Fibroblast of skin of back (primary cell): ENCODE measurements at places on chromosomes 7 and 10.

DNA sequence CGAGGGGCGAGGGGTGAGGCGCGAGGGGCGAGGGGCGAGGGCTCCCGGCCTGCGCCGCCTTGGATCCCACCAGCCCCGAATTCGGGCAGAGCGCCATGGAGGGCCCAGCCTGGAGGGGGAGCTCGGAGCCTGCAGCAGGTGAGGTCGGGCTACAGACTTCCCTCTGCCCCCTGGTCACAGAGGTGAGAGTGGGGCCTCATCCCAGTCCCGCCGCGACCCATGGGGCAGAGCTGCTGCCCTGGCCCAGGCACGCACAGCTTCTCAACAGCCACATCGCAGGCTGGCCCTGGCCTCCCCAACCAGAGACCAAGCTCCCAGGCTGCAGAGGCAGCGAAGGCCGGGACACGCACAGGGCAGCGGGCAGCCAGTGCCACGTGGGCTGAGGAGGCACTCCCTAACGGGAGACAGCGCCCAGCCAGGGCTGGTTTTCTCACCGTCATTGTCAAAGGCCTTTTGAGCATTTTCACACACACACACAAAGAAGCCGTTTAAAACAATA lies 191.8 kb downstream of the PTPRN2 start:
- DNase-seq, result peak; percentile 5

- DNase-seq, result peak; percentile 43
Measured at GRCh38 chr10:88986549-88987242, 3.9 kb upstream of the FAS start.

- DNase-seq, result no peak
Measured at GRCh38 chr7:44712012-44712411, 36.6 kb upstream of the ZMIZ2 start.

DNA sequence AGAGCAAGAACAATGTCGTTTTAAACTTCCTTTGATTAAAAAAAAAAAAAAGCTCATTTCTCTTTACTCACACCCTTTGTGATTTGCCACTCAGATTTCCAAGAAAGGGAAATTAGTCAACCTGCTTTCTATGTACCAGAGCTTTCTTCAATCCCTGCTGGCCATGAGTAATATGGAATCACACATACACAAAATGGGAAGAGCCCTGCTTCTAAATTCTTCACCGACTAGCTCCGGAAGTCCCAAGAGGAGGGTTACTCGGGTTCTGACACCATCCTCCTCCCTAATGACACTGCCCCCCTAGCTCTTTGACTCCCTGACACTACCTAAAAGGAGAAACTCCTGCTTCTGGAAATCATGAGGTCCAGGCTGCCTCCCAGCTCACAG lies 81.8 kb upstream of the SFMBT2 start:
- no peak for DNase-seq

GRCh38 chr10:52437205-52437646 lies 123.1 kb downstream of the DKK1 start:
- peak; percentile 15 for DNase-seq

GRCh38 chr10:103568505-103568904 lies 75.0 kb downstream of the NEURL1 start:
- no peak for DNase-seq

- DNase-seq, result no peak
Measured at GRCh38 chr10:31789555-31789954, 139.1 kb downstream of the ARHGAP12 start.

- DNase-seq, result peak; percentile 39
Measured at GRCh38 chr10:103637927-103638557, 144.5 kb downstream of the NEURL1 start.

DNA sequence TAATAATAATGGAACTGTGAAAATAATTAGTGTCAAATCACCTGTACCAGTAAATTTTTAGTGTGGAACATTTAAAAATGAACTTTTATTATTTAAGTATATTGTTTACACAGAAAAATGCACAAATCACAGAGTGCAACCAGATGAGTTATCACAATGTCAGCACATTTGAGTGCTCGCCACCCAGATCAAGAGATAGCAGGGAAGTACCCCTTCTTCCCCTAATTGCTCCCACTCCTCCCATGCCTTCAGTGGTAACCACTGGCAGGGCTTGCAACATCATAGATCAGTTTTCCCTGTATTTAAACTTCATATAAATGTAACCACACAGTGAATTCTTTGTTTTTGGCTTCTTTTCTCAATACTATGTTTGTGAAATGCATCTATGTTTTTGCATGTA lies 7.8 kb upstream of the GPR141 start:
- no peak for DNase-seq

- no peak for DNase-seq
Measured at GRCh38 chr10:12635127-12635541, 285.8 kb downstream of the CAMK1D start.

- peak; percentile 96 for DNase-seq
Measured at GRCh38 chr10:104309980-104310978, 28.0 kb downstream of the ITPRIP start.

DNA sequence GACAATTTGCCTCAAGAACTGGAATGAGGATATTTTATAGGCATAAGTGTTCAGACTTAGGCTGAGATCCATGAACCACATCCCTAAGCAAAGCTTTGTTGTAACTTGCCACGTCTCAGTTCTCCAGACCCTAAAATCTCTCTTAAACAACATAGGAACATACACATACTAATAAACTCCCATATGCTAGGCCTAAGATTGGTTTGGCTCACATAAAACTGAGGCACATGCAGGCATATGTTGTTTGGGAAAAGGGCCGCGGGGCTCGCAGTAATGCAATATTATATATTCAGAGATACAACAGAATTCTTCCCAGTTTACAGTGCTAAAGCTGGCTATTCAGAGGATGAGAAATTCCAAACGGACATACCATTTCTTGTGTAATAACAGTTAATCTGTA lies 61.0 kb downstream of the DOCK4 start:
- DNase-seq, result no peak

DNA sequence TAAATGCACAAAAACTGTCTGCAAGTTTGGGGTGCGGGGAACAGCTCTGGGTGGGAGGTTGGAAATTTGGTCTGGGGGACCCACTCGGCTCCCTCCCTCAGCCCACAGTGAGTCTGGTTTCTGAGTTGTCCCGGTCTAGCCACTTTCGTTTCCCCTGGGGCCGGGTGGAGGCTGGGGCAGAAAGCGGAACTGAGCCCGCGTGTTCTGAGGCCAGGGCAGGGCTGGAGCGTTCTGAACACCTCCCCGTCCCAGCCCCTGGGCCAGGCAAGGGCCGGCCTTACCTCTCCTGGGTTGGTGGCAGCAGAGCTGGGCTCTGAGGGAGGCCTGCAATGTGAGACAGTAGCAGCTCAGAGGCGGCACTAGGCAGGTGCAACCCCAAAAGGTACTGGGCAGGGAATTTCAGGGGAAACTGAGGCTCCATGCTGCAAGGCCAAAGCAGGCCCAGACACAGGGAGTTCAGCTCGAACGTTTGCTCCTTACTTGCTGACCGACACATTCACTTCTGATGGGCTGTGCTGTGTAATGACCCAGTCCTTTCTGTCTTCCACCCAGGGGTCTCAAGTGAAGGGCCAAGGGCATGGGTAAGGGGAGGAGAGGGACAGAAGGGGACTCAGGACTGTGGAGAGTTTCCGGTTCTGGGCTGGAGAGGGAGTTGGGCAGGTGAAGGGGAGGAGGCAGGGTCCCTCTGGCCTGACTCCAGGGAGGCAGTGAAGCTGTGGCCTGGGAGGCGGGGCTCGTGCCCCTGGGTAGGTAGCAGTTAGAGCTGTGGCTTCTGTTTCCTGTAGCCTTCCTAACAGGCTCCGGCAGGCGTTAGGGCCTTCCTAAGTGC lies 3.0 kb downstream of the IRF5 start:
- no peak for DNase-seq

DNA sequence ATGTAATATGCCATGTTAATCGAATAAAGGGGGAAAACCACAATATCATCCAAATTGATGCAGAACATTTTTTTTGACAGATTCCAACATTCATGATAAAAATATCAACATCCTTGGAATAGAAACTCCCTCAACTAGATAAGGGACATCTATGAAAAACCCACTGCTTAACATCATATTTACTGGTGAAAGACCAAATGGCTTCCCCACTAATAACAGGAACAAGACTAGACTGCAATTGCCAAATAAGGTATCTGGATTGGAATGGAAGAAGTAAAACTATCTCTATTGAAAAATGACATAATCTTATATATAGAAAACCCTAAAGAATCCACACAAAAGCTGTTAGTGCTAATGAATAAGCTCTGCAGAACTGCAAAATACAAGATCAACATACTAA lies 27.8 kb downstream of the SMURF1 start:
- no peak for DNase-seq
